Vagina (tissue), 2 donors: ENCODE measurements at places on chromosomes 11 and 22.

GRCh38 chr11:73866095-73866579 lies 10.5 kb downstream of the COA4 start:
- no peak for DNase-seq

DNA sequence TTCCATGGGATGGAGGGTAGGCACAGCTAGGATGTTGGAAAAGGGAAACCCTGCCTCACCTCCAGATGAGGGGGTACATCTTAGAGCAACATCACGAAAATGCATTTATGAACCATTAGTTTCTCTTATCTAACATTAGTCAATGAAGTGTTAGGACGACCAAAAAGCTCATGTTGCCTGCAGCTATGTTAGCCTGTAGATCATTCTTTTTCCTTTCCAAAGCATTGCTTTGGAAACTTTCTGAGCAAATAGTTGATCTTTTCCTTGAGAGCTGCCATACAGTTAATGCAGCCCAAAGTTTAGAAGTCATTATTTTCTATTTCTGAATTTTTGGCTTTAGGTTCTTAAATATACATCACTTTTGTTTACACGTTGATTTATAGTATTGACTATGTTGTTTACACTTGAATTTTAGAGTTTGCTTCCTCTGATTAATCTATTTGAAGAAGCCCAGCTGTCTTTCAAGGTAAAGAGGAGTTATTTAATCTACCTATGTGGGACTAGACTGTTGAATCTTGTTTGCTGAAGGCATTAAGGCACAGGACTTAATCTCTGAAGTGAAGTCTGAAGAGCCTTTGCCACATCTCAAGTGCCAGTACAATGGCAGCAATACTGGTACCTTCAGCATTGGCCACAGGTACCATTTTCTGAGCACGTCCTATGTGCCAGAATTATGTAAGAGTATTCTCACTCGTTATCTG lies 11.0 kb downstream of the POU2AF3 start:
- DNase-seq: no peak

DNA sequence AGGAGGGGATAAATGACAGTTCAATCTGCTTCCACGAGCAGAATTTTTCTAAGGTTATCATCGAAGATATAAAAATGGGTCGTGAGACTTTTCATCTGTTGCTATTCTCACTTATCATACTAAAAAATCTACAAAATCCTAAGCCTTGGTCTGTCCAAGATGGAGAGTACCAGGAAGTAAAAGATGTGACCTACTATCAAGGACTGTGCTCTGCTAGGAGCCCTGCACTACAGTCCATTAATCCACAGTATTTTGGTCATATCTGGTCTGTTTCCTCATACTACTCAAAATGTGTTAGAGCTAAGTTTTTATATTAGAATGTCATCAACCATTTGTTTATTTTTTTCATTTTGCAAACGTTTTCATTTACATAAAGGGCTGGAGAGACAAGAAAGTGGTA lies 79.4 kb downstream of the DDIAS start:
- DNase-seq: no peak

- DNase-seq: no peak
Observed at GRCh38 chr11:96052921-96053651, 129.2 kb upstream of the MTMR2 start.

DNA sequence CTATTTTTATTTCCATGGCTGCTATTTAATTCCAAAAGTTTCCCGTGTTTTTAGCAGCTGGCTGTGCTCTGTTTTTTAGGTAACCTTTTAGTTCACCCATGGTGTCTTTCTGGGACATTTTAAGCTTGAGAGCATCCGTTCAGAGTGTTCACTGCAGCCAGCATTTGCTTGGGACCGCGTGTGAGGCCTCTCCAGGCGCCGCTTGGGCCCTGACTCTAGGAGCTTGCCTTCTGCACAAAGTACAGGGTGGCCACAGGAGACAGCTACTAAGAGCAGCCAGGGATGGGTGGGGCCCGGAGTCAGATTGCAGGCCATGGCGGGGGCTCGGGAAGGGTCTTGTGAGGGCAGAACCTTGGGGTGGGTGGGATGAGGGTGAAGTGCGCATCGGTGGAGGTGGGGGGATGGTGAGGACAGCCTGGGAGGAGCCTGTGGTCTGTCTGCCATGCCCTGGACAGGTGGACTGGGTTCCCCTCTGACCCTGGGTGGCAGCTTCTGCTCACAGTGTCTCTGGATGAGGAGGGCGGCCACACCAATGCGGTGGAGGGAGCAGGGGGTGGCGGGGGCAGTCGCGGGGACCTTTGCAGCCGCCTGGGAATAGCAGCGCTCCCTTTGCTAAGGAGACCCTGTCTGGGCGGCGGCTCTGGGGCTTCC lies 288.1 kb downstream of the TBC1D22A start:
- DNase-seq: no peak

GRCh38 chr22:49906799-49907290 lies 11.4 kb downstream of the ALG12 start:
- no peak for DNase-seq

DNA sequence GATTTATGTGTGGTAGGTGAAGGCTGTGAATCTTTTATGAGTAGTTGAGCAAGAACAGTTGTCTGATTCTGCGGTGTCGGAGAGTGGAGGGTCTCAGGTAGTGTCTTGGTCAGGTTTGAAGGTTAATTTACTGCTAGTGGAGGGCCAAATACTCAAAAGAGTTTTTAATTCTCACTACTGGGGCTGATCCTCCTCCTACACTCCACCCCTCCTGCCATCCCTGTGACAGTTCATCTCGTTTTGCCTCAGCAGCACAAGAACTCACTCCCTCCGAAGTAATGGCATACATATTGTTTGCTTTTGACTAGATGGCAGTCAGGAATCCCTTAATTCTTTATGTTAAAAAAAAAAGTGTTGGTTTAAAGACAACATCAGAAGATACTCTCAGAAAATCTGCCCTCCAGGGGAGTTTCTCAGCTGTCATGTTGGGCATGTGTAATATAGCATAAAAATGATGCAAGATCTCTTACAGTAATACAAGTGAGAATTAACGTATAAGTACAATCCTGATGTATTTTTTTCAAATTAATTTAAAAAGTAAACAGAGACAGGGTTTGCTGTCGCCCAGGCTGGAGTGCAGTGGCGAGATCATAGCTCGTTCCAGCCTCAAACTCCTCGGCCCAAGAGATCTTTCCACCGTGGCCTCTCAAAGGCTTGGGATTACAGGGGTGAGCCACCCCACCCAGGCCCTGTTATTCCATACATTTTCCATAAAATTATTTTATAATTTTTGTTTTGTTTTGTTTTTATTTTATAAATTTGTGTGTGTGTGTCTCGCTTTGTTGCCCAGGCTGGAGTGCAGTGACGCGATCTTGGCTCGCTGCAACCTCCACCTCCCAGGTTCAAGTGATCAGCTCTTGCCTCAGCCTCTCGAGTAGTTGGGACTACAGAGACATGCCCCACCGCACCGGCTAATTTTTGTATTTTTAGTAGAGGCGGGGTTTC lies 1.3 kb downstream of the FAR1 start:
- no peak for DNase-seq

DNA sequence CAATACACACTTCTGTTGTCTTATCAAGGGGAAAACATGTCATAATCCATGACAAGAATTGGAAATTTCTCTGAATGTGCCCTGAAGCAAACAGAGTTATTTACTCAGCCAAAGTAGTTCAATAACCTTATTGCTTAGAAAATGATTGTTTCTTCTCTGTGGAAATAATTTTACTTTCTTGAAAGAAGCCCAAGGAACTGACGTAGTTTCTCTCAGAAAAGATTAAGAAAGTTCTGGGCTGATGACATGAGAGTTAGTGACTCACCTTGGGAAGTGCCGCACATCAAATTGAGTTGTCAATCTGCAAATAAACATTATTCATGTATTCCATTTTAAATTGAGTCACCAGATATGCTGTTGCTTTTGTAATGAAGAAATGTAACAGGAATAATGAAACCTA lies 418.6 kb upstream of the LRRC4C start:
- DNase-seq: no peak

- no peak for DNase-seq
Observed at GRCh38 chr11:9153651-9154050, 62.3 kb upstream of the SCUBE2 start.

GRCh38 chr11:46918083-46918787 lies at the start of gene LRP4:
TSS of gene LRP4 (minus strand) at chr11:46918550. CDS start at chr11:46918379, 171 bp downstream.
- no peak for DNase-seq

- no peak for DNase-seq
Observed at GRCh38 chr11:17766073-17766359, 31.4 kb downstream of the KCNC1 start.

DNA sequence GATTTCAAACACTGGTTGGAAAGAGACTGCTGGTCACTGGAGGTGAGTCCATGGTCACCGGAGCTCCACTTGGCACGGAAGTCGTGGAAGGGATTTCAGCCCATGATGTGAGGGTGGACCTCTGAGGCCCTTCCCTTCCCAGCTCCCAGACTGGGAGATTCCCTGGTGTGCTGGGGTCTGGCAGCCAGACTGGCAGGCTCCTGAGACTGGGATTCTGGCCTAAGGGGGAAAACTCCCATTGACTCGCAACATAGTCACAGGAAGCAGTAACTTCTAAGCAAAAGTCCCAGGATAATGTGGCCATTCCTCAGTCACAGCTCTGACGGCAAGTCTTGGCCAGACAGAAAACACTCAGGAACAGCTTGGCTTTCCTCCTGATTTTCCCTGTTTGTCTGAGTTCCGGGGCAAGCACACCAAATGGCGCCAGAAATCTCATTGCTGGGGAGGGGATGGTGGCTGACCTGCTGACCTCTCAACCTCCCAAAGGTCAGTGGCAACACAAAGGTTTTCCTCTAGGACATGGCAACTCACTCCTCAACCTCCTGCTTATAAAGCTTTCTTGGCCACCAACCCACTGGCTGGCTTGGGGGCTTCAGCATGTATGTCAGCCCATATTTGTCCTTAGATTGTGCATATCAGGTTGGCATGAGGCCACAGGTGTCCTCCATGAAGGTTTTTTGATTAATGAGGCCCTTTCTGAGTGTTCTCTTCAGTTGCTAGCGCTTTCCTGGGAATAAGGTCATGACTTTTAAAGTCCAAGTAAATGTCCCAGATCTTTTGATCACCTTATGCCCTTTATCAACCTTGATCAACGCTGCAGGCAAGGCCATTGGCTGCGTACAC lies 99.5 kb downstream of the CCDC81 start:
- no peak for DNase-seq

DNA sequence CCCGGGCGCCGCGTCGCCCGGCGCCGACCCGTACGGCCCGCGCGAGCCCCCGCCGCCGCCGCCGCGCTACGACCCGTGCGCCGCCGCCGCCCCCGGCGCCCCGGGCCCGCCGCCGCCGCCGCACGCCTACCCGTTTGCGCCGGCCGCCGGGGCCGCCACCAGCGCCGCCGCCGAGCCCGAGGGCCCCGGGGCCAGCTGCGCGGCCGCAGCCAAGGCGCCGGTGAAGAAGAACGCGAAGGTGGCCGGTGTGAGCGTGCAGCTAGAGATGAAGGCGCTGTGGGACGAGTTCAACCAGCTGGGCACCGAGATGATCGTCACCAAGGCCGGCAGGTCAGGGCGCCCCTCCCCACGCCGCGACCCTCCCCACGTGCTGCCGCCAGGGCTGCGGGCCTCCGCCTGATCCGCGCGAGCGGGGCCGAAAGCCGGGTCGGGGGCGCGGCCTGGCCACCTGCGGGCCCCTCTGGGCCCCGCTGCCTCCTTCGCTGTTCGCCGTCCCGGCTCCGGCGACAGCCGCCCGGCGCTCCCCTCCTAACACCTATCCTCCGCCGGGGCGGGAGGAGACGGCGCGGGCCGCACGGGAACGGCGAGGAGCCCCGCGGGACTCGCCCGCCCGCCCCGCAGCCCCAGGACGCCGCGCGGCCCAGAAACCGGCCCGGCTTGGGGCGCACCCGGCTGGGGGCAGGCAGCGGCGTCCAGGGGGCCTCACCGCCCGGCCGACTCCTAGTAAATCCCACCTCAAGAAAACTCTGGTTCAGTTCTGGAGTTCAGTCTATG lies 560 bp downstream of the TBX1 start:
- DNase-seq: no peak

DNA sequence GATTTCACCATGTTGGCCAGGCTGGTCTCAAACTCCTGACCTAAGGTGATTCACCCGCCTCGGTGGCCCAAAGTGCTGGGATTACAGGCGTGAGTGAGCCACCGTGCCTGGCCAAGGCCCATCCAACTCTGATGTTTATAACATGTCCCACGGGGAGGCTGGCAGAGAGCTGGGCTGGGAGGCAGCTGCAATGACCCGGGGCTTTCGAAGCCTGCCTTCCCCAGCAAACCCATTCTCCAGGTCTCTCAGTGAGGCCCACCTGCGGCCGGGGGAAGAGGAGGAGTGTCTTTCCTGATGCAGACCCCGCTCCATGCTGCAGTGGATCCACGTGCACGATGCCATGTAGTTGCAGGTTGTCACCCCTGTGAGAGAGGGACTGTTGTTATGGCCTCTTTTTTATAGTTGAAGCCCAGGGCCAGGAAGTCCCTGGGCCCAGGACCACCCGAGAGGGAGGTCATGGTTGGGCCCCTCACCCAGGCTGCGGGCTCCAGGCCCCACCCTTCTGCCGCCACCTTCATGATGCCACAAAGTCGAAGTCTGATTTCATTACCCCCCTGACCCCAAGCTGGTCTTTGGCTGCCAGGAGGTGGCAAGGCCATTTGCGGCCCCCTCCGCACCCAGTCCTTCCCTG lies 38.3 kb downstream of the KCNJ4 start:
- DNase-seq: no peak

- DNase-seq: no peak
Observed at GRCh38 chr11:9017773-9018172, 14.0 kb upstream of the NRIP3 start.

DNA sequence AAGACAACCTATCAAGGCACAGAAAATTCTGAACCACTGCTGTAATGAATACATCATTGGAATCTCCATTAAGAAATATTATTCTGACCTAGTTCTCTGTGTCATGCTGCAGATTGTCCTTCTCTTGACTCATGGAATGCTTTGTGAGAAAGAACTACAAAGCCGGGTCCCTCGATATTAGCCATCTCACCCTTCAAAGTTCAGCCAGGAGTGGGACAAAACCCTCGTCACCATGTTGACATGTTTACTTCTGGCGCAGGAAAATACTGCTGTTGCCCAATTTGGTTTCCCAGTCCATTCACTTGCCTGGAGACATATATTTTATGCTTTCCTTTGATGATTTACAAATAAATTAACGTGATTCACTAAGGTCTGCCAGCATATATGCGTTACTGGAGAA lies 10.9 kb upstream of the WT1 start:
- no peak for DNase-seq

DNA sequence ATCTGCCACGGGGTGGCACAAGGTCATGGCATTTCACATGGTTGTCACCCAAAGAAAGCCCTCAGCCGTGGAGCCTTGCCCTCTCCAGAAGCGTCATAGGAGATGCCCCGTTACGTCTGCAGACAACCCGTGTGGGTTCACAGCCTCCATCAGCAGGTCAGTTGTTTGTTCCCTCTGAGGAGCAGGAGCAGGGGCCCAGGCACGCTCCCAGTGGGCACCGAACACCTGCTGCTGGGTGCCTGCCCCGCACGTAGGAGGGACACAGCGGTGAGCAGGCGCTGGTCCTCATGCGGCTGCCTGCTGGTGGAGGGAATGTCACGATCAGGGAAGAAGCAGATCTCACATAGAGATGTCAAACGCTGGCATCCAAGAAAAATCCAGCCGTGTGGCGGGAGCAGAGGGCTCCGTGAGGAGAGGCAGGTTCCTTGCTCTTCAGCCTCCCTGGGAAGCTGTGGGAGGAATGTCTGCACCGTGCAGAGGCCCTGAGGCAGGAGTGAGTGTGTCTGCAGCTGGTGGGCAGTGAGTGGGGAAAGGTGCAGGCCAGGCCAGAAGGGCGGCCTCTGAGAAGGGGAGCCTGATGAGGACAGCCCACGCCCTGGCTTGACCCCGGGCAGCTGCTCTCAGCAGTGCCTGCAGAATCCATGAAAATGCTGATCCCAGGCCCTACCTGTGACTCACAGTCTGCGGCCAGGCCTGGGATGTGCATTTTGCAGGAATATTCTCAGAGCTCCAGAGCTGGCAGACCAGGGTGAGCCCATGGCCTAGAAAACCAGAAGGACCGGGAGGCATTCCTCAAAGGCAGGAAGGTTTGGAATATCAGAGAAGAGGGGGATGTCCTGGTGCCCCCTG lies 36.4 kb upstream of the TH start:
- DNase-seq: peak; percentile 79
